ENCODE measurements at places on chromosomes 6 and 20.

DNA sequence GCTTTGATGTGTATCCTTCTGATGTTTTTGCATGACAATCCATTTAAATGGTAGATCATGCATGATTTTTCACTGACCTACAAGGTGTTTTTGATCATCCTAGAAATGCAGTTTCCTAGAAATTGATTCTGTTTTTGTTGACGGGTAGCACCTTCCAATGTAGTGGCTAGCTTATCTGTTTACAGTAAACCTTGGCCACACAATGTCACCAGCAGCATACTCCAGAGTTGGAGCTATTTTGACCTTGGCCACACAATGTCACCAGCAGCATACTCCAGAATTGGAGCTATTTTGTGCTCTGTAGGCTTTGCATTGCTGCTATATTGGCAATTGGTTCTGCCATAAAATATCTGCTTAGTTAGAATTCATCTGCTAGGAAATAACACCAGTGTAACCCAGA lies 74.6 kb upstream of the NAA20 start:
- DNase-seq, result no peak

- peak; percentile 90 for DNase-seq
These were observed 89.2 kb upstream of the STMND1 start for GRCh38 chr6:17012421-17013225.

DNA sequence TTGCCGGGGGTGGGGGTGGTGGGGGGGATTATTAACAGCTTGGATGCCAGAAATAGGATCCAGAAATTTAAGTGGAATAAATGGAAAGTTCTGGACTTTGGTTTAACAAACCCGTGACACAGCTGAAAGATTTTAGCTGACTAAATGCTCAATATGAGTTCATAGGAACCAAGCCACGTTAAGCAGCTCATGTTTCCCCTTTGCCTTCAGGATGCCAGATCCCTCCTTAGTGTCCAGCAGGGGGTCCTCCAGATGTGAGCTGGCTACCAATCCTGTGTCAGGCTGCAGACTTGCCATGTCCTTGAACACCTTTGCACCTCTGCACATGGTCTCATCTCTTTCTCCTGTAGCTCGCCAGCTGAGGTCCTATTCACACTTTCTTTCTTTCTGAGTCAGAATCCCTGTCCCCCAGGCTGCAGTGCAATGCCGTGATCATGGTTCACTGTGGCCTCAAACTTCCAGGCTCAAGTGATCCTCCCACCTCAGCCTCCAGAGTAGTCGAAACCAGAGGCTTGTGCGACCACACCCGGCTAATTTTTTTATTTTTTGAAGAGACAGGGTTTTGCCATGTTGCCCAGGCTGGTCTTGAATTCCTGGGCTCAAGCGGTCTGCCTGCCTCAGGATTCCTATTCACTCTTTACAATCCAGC lies 133.3 kb upstream of the ARMC2 start:
- DNase-seq, result peak; percentile 38

DNA sequence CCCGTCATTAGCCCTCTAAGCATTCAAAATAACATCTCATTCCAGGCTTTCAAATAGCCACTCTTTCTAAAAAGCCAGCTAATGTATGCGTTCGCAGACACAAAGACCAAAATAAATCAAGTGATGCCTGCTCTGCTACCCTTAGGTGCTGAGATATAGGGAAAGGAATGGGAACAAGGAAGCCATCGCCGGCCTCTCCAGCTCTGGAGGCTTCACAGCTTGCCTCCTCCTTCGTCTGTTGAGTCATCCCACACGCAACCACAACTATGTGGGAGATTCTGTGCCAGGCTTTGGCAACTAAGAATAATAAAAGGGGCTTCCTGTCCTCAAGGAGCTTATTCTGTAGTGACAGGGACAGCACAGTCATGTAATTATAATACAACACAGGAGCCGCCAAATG lies 27.3 kb upstream of the SLC22A23 start:
- peak; percentile 60 for DNase-seq

- DNase-seq, result no peak
These were observed 932.1 kb upstream of the MANEA start for GRCh38 chr6:94645191-94645590.

- peak; percentile 83 for DNase-seq
These were observed 233.7 kb downstream of the IBTK start for GRCh38 chr6:82013561-82014530.

- DNase-seq, result no peak
These were observed 917.7 kb downstream of the PHF3 start for GRCh38 chr6:64553249-64553786.

- no peak for DNase-seq
These were observed 3.1 kb upstream of the OSBPL2 start for GRCh38 chr20:62235001-62235776.

GRCh38 chr6:21332077-21332476 lies 261.5 kb upstream of the SOX4 start:
- no peak for DNase-seq

GRCh38 chr6:46170357-46171289 lies at the start of gene ENPP5:
ENPP5 (minus strand) TSS chr6:46170980; CDS start chr6:46168262, 2,718 bp downstream.
- DNase-seq, result no peak

DNA sequence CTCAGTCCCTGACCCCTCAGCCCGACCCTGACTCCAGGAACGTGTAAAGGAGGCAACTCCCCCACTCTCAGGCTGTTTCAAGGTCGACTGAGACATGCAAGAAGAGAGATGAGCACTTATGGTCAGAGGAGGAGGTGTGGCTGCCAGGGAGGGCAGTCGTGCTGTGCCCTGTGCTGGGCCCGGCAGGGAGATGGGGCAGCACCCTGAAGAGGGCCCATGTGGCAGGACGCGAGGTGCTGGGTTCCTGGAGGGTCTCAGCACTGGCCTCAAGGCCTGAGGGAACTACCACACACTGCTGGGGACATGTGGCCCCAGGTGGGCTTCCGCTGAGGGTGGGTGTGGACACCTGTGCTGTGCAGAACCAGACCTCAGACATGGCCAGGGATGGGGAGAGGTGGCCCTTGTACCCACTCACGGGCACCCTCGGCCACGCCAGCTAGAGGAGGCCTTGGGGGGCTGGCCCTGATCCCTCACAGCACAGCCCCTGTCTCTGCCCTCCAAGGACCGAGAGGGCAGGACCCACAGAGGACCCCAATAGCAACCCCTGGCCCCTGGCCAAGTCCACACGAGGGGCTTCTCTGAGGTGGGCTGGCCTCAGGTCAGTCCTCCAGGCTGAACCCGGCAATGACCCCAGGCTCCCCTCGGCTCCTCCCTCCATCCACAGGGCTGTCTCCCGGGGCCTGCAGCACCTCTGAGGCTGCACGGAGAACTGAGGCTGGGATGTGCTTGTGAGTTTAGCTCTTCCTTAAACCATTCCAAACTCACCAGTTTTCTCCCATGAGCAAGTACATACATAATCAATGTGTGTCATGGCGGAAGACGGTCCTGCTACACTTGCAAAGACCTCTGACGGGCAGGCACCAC lies 8.7 kb downstream of the SLC2A4RG start:
- DNase-seq, result no peak

GRCh38 chr6:166258854-166259276 lies 49.3 kb downstream of the PRR18 start:
- peak; percentile 1 for DNase-seq

- peak; percentile 44 for DNase-seq
These were observed 78.4 kb upstream of the IYD start for GRCh38 chr6:150290429-150290828.

DNA sequence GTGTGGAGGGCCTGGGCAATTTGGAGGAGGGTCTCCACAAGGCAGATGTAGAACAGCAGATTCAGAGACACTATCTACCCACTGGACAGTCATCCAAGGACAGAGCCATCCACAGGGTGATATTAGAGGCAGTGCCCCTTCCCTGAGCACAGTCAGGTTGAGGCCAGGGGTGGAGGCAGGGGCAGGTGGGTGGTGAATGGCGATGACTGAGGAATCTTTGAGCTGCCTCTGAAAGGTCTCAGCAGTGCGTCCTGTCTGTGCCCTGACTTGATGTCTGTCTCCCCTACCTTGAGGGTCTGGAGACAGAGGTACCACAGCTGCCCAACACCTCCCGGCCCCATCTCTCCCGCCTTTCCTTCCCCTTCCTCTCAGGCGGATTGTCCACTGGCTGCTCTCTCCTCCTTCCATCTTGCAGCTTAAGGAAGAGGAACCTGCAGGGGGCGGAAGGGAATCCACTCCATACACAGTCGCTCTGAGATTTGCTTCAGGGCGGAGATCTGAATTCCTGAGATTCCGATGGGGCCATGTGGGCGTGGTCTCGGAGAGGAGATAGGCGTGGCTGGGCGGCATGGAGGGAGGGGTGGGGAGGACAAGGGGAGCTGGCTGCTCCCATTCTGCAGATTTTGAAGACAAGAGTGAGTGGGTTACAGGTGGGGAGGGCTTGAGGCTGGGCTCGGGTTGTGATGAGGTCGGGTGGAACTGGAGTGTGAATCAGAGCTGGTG lies 1.7 kb downstream of the MUCL3 start:
- DNase-seq, result peak; percentile 96

DNA sequence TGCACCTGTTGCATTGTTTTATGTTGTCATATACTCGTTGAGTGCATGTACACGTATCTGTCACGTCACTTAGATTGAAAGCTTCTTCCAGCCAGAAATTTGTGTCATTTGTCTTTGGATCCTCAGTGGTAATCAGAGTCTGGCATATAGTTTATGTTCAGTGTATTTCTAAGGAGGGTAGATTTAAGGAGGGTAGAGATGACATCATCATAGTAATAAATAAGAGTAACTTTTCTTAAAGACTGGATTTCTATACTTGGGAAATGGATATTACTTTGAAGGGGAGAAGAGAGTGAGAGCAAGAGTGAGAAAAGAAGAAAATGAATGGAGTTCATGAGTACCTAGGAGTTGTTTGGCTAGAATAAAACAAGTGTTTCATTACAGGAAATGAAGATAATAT lies 255.0 kb upstream of the SASH1 start:
- no peak for DNase-seq

DNA sequence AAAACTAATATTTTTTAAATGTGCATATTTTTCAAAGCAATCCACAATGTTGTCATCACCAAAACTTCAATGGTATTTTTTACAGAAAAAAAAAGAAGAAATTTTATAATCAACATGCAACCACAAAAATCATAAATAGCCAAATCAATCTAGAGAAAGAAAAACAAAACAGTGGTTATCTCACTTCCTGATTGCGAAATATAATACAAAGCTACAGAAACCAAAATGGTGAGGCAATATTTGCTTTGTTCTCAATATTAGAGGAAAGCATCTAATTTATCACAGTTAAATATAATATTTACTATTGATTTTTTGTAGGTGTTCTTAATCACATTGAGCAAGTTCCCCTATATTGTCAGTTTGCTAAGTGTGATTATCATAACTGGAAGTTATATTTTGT lies 720.7 kb upstream of the ADGRB3 start:
- DNase-seq, result no peak

GRCh38 chr20:284172-284571 lies 6.4 kb downstream of the C20orf96 start:
- no peak for DNase-seq

GRCh38 chr20:11153819-11154218 lies 480.0 kb upstream of the JAG1 start:
- no peak for DNase-seq

DNA sequence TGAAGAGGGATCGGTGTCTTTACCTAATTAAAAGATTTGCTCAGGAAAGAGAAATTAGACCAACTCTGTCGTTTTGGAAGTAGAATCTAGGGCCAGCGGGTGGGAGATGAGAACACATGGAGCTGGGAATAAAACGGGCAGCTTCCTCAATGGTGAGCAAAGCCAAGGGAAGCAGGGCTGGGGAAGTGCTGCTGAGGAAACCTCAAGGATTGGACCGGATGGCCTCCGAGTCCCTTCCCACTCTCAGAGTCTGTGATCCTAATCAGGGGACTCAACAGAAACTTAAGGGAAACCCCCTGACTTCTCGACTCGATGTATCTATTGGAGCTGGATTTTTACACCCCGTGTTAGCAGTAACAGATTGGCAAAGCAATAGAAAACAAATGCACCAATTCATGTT lies 10.8 kb downstream of the GCNT2 start:
- DNase-seq, result no peak

GRCh38 chr6:150813993-150814359 lies 51.5 kb upstream of the MTHFD1L start:
- peak; percentile 37 for DNase-seq

DNA sequence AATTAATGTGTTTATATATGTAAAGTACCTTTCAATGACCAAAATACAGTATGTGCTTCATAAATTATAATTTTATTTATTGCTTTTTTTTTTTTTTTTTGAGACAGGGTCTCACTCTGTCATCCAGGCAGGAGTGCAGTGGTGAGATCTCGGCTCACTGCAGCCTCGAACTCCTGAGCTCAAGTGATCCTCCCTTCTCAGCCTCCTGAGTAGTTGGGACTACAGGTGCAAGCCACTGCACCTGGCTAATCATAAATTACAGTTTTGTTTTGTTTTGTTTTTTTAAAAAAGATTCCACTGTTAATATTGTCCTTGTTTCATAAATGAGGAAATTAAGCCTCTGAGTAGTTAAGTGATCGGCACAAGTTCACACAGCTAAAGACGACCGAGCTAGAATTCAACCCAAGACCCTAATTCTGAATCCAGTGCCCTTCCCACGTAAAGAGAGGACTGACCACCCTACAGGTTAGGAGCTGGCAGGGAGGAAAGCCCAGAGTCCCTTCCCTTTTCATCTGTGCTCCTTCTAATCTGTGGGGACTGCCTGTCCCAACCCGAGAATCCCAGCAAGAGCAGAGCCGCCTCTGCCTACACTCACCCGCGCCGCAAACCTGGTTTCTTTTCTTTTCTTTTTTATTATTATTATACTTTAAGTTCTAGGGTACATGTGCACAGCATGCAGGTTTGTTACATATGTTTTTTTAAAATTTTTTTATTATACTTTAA lies 8.5 kb upstream of the GDF5 start:
- peak; percentile 20 for DNase-seq

GRCh38 chr20:25270829-25271251 lies 23.0 kb downstream of the PYGB start:
- no peak for DNase-seq

GRCh38 chr6:65055545-65055944 lies 651.5 kb downstream of the EYS start:
- no peak for DNase-seq

- DNase-seq, result peak; percentile 58
These were observed 7.3 kb downstream of the ZKSCAN3 start for GRCh38 chr6:28357036-28357435.

- DNase-seq, result peak; percentile 97
These were observed 27.6 kb downstream of the TINAG start for GRCh38 chr6:54335871-54336270.

DNA sequence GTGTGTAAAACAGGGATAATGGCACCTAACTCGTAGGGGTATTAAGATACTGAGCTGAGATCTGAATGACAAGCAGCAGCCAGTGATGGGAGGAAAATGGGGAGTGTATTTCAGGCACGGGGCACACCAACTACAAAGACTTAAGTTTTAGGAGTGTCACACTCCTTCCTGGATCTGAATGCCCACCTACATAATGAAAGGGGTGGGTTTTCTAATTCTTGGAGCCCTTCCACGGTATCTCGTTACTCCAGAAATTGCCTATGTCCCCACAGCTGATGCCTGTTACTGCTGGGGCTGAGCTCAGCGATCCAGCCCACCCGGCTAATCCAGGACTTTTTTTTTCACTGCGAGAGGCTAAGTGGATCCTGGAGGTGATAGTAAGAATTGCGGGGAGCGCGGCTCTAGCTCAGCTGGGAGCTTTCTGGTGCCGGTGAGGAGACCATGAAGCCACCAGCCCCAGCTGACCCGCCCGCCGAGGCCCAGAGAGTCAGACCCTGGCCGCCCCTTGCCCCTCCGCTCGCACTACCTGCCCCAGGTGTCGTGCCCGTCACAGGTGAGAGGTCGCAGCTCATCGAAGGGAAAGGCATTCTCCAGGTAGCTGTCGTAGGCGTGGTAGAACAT lies 727 bp downstream of the EDEM2 start:
- DNase-seq, result peak; percentile 78

GRCh38 chr20:41587956-41588355 lies 30.2 kb downstream of the CHD6 start:
- DNase-seq, result peak; percentile 84

- peak; percentile 40 for DNase-seq
These were observed 91.9 kb upstream of the CLDN20 start for GRCh38 chr6:155171747-155172449.

Measured in ELR (cell line).